Ovary (tissue), 10 donors: ENCODE measurements at places on chromosomes 3 and 15.

GRCh38 chr15:45849136-45849535 is 214.3 kb downstream of the SQOR start:
- DNase-seq: no peak

DNA sequence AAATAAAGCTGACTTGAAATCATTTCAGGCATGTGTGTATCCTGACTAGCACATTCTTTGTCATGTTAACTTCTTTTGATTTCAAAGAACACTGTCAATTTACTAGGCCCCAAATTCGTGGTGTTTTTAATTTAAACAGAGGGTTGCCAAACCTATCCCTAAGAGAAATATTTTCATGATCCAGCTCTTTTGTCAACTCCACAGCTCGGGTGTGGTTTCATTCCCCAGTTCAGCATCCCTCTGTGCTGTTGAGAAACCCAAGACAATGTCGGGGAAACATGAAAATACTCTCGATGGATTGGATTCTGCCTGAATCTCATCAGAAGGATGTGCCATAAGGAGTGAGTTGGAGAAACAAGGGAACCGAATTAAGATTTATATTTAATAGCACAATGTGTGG is 84.4 kb upstream of the PHLDB2 start:
- no peak for DNase-seq

DNA sequence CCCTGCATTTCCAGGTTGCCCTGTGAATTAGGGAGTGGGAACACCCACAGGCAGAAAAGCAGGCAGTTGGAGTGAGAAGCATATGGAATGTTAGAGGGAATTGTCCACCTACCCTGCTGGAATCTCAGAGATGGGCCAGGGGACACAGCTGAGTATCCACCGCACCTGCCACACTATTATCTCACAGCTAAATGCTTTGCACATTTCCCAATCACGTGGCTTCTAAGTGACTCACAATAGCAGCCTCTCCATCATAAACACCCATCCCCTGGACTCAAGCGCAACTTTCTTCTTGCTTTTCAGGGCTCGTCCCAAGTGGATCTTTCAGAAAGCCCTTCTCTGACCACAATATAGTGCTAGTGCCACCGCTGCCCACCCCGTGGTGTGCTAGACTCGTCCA is 389.0 kb upstream of the LMCD1 start:
- DNase-seq: no peak

DNA sequence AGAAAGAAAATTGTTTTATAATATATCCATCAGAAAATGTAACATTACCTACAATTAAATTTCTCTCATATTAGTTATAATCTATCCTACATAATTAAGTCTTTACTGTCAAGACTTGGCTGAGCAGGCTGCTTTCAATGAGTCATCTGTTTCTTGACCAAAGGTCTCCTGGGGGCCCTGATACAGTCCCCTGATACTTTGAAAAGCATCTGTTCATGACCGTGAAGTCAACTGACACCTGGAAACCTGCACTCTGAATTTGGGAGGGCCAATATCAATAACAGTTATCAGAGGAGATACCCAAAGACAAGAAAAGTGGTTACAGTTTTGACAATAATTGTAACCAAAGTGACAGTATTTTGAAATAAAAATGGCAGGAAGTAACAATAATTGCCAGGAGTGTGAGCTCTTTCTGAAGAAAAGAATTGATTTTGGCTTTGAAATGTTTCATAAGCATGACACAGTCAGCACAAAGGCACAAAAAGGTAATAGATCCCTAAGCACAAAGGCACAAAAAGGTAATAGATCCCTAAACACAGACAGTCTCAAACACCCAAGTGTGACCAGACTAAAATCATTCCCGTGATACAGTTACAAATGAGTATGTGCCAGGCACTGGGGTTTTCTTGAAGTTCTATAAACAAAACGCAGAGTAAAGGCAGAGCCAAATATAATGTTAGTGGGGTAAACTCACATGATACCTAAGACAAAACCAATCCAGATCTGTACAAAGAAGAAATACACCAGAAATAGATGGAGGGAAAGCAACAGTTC is 260.7 kb downstream of the PLOD2 start:
- no peak for DNase-seq

DNA sequence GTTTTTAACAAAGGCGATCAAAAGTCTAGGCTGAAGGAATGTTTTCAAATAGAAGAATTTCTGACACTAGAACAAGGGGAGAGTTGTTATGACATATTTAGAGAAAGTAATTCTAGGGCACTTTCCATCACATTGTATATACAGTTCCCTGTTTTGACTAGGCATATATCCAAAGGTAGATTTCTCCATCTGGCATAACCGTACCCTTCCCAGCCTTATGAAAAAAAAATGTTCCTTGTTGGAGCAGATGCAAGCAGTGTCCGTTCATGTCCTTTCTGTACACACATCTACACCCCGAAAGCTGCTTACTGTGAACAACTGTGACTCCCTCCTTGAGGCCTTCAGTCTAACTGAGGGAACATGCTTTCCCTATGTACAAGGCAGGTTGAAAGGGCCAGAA is 271.7 kb upstream of the GBE1 start:
- no peak for DNase-seq

DNA sequence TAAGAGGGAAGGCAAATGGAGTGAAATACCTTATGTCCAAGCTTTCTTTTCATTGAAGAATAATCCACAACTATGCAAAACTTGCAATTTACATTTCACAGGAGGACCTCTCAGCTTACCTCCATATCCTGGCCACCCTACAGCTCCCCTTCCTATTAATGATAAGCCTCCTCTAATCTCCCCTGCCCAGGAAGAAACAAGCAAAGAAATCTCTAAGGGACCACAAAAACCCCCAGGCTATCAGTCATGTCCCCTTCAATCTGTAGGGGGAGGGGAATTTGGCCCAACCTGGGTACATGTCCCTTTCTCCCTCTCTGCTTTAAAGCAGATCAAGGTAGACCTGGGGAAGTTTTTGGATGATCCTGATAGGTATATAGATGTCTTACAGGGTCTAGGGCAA is 11.0 kb upstream of the OSBPL11 start:
- no peak for DNase-seq

- peak; percentile 62 for DNase-seq
Measured at GRCh38 chr3:129052675-129053074, 7.9 kb upstream of the GP9 start.

GRCh38 chr3:30742796-30743619 is 136.6 kb downstream of the TGFBR2 start:
- DNase-seq: no peak

GRCh38 chr15:53038655-53038941 is 248.5 kb upstream of the ONECUT1 start:
- DNase-seq: no peak
